ENCODE measurements at places on chromosomes 12 and 14. TPM values are rescaled to one million over a fixed set of nuclear protein-coding genes. Genes with fewer than 3 reads are reported as not detected.

ING4 gene
- 23.1 TPM for total RNA-seq

GPRC5A gene
- total RNA-seq, result 478 TPM

PPM1H gene
- 11.0 TPM for total RNA-seq

ZNF891 gene
- total RNA-seq, result 1.8 TPM

USP44 gene
- total RNA-seq, result 11.3 TPM

SEL1L gene
- total RNA-seq, result 112 TPM

TAS2R7 gene
- total RNA-seq, result not detected

LRTM2 gene
- total RNA-seq, result not detected

PIK3C2G gene
- total RNA-seq, result 0.13 TPM

CCNT1 gene
- total RNA-seq, result 28.7 TPM

CD163L1 gene
- 7.3 TPM for total RNA-seq

RAPGEF3 gene
- 28.9 TPM for total RNA-seq

ZDHHC22 gene
- not detected for total RNA-seq

KRT71 gene
- not detected for total RNA-seq

HEBP1 gene
- total RNA-seq, result 81.1 TPM

LRFN5 gene
- 2.3 TPM for total RNA-seq
